ENCODE measurements at places on chromosomes 2 and 18. TPM values are rescaled to one million over a fixed set of nuclear protein-coding genes. Genes with fewer than 3 reads are reported as not detected.
A peak's percentile ranks its signal among the peaks of the same experiment; 100 is the strongest.

GRCh38 chr2:239318151-239318611 is 82.6 kb downstream of the HDAC4 start:
- no peak for DNase-seq

- DNase-seq, result no peak
These were observed 43.1 kb downstream of the MAP4K4 start for GRCh38 chr2:101740555-101740964.

DNA sequence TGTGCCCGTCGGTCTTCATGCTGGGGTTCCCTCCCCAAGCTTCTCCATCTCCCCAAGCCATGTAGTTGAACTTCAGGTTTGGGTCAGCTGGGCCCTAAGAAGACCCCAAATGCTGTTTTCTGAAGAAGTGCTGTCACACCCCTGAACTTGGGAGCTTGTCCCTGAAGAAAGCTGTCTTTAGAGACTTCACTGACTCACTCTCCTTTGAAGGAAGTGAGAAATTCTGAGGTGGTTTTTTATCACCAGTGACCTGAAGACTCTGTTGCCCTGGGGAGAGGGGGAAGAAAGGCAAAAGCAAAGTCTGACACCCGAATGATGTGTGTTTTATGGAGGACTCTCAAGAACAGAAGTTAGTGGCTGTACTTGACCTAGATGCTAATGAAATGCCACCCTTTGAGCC is 83.6 kb upstream of the BCL2L11 start:
- no peak for DNase-seq

DNA sequence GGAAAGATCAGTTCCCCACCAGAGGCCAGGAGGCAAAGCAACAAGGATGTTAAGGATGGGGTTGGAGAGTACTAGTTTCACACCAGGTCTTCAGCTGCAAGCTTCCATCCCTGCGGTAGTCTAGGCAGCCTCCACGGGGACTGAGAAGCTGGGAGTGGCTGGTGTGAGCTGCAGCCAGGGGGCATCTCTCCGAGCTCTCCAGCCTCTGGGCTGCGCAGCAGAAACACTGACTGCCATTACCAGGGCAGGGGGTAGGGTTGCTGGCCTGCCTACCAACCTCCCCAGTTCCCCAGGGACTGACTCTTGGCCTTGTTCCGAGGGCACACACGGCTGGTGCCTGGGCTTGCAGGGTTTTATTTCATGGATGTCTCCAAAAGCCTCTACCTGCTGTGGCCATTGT is 15.9 kb downstream of the GATA6 start:
- DNase-seq, result no peak

DNA sequence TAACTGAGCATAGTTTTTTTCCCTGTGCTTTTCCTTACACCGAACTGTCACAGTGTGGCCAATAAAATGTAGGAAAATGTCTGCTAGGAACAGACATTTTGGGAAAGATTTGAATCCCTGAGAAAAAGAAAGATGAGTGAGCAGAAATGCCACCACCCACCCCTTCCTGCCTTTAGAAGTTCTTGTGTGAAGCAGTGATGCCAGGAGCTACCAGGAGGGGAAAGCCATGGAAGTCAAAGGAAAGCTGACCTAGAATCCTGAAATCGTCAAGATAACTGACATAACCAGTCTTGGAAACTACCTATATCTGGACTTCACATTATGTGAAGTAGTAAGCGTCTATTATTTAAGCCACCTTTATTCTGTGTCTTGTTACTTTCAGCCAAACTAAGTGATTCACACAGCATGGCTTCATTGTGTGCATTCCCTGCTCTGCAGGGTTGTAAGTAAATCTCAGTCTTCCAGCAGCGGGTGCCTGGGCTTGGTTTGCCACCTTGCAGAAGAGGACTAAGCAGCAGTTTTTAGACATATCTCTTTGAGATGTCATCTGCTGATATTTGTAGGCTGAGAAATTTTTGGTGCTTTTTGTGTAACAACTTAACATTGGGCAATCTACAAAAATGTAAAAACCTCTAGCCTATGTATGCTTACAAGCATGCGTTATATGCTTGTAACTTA is 11.2 kb upstream of the SPRED2 start:
- no peak for DNase-seq

DNA sequence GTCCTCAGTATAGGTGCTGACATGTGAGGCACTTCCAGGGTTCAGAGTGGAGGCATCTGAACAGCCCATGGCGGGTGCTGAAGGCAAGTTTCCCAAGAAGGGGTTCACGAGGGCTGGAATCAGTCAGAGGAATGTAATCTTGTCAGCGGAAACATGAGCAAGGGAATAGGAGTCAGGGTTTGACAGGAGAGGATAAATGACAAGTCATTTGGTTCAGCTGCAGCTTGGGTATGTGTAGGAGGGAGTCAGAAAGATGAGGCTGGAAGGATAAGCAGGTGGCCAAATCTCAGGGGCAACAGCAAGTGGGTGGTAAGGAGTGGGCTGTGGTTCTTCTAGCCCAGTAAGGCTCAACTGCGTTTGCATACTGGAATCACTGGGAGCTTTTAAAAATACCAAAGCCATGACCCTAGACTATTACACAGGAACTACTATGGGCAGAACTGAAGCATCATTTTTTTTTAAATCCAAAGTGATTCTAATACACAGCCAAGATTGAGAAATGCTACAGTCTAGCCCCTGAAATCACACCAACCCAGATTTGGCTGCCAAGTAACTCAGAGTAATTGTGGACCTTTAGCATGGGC is 41.8 kb upstream of the NAB1 start:
- DNase-seq, result no peak

- peak; percentile 27 for DNase-seq
These were observed 4.5 kb upstream of the TMSB10 start for GRCh38 chr2:84900971-84901370.

Gene LINC00305
- not detected for total RNA-seq
